Nucleus accumbens (tissue), 56 donors: ENCODE measurements at places on chromosomes 13 and 19.

DNA sequence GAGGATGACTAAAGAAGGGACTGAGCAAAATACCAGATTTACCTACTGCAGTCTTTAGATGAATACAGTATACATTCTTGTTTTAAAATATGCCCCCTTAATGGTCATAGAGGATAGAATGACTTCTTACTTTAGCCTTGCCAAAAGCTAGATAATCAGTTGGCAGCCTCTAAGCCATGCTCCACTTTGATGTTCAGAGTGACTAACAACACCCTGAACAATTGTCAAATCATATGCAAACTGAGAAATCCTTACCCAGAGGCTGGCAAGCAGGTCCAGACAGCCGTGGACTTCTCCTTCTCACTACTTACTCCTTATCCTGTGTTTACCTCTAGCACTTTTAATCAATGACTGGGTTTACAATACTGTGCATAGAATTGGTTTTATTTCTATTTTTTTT, 23.6 kb upstream of the PHF11 start:
- DNase-seq, result no peak

GRCh38 chr19:42081584-42082203, 5.7 kb downstream of the ZNF574 start:
- DNase-seq, result no peak

DNA sequence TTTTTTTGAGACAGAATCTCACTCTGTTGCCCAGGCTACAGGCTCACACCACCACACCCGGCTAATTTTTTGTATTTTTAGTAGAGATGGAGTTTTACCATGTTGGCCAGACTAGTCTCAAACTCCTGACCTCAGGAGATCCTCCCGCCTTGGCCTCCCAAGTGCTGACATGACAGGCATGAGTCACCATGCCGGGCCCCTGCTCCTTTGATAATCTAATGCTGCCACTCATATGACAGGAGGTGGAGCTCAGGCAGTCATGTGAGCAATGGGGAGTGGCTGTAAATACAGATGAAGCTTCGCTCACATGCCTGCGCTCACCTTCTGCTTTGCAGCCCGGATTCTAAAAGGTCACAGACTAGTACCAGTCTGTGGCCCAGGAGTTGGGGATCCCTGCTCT, 25.1 kb downstream of the ARHGEF18 start:
- no peak for DNase-seq

DNA sequence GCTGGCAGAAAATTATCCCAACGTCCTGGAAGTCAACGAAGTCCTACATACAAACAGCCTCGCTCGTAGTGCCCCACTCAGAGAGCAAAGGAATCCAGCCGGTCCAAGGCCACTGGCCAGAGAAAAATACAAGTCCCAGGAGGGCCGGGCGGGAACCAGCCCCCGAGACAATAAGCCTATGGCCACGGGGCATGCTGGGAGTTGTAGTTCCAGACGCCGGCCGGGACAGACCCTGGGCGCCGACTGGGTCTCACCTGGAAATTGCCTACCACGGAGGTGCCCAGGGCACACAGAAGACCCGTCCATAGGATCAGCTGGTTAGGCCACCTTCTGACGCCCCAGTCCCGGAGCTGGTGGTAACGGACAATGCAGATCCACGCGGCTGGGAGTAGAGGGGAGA, 5.4 kb downstream of the TMEM150B start:
- no peak for DNase-seq
